CD4-positive, alpha-beta T cell treated with Interleukin-4 for 4 hours (primary cell): ENCODE measurements at places on chromosomes 12 and 14.

DNA sequence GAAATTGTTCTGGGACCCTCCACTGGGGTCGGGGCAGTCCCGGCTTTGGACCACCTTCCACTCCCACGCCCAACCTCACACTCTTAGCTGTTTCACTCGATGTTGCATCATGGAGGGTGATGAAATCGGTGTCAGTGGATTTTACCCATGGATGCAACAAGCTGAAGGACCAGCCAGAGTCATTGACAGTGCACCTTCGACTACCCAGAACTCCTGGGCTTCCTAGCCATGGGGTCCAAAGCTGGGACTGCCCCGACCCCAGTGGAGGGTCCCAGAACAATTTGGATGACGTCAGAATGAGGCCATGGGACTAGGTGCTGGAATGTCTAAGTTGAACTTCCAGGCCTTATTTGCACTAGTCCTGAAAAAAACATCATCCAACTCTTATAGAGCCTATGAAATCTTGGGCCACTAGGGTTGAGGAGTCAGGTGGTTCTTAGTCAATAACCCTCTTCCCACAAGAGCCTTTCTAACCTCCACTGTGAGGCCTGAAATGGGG is 882 bp upstream of the IL23A start:
- DNase-seq, result no peak

DNA sequence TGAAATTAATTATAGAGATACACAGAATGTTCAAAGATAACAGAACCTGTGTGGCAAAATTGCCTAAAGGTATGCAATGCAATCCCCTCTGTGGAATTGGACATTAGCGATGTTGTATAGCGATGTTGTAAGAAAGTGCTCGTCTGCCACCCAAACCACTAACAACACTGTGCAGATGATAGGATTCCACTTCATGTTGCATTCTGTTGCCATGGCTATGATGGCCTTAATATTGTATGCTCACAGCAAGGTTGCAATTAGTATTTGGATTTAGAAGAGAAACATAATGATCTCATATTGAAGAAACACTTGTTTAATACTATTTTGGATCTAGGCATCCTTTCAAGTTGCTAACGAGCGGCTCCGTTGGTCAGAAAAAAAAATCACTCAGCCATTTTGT is 260.3 kb downstream of the BCAT1 start:
- DNase-seq, result no peak

- DNase-seq, result no peak
These were observed 107.5 kb downstream of the TMEM260 start for GRCh38 chr14:56687123-56687522.

- no peak for DNase-seq
These were observed 1.8 kb upstream of the BHLHE41 start for GRCh38 chr12:26126340-26127284.

GRCh38 chr12:105705765-105706164 is 375.3 kb downstream of the C12orf75 start:
- DNase-seq, result no peak

DNA sequence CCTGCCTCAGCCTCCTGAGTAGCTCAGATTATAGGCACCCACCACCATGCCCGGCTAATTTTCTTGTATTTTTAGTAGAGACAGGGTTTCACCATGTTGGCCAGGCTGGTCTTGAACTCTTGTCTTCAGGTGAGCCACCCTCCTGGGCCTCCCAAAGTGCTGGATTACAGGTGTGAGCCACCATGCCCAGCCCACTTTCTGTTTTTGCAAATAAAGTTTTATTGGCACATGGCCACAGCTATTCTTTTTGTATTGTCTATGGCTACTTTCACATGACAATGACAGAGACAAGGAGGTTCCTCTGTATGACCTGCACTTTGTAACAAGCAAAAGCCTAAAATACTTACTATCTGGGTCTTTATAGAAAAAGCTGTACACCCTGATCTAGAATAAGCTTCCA is 19.7 kb upstream of the DIABLO start:
- no peak for DNase-seq

DNA sequence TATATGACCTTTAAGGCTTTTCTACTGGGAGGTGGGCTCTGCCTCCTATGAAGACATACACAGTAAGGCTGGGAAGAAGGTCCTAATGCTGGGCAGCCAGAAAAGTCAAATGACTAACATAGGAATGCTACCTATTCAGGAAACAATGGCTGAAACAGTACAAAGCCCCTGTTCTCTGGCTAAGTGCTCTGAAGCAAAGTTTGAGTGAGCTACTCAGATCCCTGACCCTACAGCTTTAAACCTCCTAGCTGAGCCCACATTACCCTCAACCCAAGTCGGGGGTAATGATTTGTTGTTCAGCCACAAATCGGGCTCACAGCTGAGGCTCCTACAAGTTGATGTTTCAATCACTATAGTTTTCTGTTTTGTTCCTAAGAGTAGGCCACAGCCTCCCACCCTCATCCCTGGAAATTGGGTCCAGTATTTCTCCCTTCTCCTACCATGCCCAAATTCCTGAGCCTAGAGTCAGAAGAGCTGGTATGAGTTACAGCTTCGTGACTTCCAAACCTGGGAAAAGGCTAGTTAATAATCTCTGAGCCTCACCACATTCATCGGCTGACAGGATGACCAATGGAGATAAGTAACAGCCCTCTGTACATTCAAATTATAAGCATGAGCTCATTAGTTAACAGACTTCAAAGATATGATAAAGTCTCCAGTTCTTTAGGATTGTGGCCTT is 46.5 kb downstream of the BTBD7 start:
- DNase-seq, result no peak

DNA sequence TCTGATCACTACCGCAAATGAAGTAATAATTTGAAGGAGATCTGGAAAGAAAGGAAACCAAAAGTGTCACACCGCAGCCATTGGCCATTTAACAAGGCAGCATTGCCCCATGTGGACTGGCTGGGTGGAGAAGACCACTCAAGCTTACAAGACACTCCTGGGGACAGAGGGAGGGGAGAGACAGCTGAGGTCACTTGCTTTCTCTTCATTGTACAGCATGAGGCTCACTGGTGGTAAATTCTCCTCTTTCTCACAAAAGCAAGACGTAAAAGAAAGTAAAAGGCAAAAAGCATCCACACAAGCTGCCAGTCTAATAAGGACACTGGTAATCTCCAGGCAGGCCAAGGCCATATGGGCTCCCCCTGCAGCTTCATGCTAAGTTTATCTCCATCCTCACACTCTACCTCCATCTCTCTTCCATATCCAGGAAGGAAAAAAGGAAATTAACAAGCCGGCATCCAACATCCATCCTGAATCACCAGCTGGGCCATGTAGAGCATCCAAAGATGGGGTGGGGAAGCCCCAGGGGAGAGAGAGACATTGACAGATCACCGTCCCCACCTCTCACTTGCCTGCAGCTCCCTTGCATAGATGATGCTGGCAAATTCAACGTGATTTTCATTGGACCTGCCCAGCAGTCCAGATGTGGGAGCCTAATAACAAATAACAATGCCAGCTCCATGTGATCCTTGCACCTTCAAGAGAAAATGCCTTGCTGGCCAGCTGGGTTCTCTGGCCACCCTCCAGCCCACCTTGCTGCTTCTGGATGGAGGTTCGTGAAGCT is 100.6 kb downstream of the DPF3 start:
- DNase-seq, result no peak

- DNase-seq, result peak; percentile 76
These were observed 24.8 kb downstream of the FOS start for GRCh38 chr14:75303381-75303789.

- DNase-seq, result no peak
These were observed 136.4 kb downstream of the MDGA2 start for GRCh38 chr14:47539031-47539461.

- DNase-seq, result no peak
These were observed 31.7 kb downstream of the TDG start for GRCh38 chr12:103997286-103997900.

DNA sequence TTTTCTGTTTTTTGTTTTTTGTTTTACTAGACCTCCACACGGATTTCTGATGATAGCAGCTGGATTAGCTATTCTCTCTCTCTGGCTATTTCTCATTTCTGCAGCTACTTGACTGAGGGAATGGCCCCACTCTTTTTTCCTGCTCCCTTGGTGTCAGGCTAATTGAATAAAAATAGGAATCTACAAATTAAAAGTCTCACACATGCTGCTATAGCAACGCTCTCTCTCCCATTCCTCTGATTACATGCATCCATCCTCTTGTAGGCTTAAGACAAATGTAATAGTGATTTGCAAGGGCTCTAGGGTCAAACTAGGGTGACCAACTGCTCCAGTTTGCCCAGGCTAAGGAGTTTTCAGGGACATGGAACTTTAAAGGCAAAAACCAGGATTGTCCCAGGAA is 221.8 kb downstream of the PHLDA1 start:
- no peak for DNase-seq

DNA sequence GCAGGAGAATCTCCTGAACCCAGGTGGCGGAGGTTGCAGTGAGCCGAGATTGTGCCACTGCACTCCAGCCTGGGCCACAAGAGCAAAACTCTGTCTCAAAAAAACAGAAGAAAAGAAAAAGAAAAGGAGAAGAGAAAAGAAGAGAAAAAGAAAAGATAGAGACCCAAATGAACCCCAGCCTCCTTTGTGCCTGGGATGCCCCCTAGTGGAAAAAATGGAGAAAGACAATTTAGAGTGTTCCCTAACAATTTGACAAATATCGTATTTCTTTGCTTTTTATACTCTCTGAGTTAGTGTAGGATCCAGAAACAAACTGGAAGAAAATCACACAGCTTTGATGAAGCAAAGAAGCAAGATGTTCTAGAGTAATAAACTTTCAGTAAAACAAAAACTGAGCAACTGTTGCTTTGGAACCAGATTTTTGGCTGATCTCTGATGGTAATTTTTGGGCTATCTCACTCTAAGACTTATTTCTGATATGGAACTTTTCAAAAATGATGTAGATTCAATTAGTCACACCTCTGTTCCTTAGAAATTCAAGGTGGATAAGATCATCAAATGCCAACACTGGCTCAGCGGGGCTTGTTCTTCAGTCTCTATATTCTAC is 18.6 kb upstream of the PRKAB1 start:
- peak; percentile 46 for DNase-seq
